ENCODE measurements at places on chromosomes 3 and 15.

DNA sequence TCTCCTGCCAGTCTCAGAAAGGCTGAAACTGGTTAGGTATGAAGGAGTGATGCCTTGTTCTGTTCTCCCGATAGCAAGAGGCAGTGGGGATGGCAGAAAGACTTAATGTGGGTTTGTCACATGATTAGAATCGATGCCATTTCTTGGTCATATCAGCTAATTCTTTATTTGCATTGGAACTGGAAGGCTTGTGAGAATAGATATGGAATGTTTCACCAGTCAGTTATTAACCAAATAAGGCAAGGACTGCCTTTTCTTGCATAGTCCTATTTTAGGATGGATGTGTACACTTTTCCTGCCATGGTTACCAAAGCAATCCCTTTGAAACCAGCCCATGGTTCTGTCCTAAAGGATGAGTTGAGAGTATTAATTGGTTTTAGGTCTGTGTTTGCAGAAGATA is 33.7 kb downstream of the FILIP1L start:
- no peak for DNase-seq

- peak; percentile 79 for DNase-seq
Observed at GRCh38 chr3:53255423-53255774, 423 bp downstream of the TKT start.

DNA sequence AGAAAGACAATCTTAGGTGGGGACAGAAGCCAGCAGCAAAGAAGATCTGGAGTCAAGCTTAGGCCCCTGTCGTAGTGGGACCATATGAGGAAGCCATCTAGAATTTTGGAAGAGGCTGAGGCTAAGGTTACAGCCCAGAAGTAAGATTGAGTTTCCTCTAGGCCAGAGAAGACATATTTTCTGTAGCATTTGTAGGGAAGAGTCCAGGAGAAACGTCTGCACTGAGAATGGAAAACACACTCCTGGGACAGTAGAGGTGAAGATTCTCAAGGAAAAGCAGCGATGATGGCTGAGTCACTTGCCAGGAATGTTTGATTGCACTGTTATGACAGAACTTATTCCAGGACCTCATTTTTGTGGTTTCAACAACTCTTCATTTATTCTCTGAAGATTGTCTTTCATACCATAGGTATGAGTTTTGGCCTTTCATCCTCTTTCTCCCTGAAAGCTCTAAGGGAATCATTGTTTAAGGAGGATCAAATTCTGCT is 107.2 kb downstream of the GTPBP8 start:
- DNase-seq, result no peak

DNA sequence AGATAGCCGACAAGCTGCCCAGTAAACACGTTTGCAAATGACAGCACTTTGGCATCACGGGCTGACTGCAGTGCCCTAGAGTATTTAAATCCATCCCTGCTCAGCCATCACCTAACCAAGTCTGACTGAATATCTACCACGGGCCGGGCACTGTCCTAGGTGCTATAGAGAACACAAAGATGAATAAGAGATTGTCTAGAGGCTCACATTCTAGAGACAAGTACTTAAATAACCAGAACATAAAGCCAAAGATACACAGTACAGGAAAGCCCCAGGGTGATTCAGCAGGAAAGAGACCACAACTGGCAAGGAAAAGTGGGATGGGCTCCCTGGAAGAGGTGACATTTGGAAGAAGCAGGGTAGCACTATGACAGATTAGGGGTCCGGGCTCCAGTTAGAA is 103.5 kb downstream of the MYLK start:
- DNase-seq, result no peak

DNA sequence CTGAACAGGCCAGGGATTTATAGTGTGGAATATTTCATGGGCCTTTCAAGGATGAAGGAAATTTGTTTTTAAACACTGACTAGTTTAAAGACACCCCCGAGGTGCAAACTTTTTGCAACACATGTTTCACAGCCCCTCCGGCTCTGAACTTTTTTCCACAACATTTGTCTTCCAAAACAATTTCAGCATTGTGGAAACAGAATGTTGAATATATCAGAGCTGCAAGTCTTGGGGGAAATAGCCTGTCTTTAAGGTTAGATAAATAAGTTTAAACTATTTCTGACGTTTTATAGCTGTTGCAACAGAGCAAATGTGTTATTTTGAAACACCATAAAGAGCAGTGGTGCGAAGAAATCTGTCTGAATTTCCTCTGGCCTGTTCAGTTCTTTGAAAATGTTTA is 229.2 kb upstream of the GOLGA6L4 start:
- peak; percentile 11 for DNase-seq

GRCh38 chr3:98406034-98406433 is 15.6 kb downstream of the OR5K3 start:
- no peak for DNase-seq

- no peak for DNase-seq
Observed at GRCh38 chr3:173439004-173439403, 41.5 kb downstream of the NLGN1 start.

DNA sequence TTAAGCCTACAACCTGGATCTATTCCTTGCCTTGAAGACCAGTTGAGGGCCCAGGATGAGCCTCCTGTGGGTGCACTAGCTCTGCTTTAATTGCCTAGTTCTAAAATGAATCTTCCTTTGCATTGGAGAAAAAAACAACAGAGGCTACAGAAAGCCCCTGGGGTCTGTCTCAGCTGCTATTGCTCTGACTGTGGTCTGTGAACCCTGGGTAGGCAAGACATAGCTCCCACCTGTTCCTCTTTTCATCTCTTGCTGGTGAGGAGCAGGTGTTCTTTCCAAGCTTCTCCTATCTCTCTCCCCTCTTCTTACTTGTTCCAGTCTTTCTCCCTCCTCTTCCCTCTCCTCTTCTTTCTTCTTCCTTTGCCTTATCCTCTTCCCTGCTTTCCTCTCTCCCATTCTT is 28.8 kb downstream of the RBP2 start:
- no peak for DNase-seq

- DNase-seq, result peak; percentile 89
Observed at GRCh38 chr3:157920822-157921700, 185.2 kb downstream of the SHOX2 start.

DNA sequence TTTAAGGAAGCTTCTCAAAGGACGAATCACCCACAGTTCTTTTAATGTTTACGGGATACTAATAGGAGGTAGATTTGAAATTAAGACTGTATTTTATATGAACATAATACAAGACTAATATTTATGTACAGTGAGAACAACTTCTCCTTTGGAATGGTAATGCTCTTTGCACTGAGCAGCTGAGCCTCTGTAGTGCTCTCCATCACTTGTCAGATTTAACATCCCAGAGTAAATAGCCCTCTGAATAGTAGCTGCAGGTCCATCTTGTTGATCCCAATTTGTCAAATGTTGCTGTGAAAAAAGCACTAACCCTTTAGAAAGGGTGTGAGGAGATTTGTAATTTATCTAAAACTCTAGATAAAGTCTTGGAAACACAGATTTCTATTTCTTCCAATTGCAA is 351.4 kb upstream of the KCNMB2 start:
- no peak for DNase-seq

DNA sequence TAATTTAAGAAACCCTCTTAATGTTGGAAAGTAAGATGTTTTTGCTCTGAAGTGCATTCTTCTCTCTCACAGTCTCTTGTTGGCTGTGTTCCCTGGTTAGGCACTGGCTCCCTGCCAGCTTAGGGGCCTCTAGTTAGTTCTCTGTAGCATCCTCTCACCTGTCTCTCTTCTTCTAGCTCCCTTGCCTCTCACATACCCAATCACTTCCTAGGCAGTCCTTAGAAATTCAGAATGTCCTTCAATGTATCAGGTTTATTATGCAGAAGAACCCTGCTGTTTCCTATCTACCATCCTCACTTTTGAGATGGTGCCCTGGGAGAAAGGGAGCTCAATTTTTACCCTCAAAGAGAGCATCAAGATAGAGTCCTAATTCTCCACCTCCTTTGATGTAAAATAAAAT is 36.2 kb upstream of the CPNE4 start:
- no peak for DNase-seq

- DNase-seq, result no peak
Observed at GRCh38 chr15:57330619-57331340, 45.5 kb upstream of the CGNL1 start.

DNA sequence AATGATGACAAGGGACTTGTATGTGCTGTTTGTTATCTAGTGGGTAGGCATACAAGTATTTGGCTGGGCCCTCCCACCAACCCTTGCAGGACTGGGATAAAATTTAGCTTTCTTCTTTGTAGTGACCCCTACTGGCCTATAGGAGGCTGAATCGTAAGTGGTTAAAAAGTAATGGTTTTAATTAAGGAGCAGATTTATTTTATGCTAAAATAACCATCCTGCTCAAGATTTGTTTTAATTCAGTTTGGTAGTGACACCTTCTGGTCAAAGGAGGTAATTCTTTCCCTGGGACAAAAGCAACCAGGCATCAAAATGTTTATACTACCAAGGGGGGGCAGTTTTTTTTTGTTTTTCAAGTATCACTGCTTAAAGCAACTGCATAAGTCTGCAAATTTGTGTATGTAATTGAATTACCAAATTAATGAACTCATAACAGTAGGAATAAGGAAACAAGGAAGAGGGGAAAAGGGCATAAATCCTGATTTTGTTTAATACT is 70.7 kb downstream of the TOP2B start:
- DNase-seq, result peak; percentile 90

GRCh38 chr3:122233101-122233952 is 49.9 kb downstream of the CASR start:
- DNase-seq, result no peak

GRCh38 chr15:32889214-32889613 is 171.4 kb downstream of the GREM1 start:
- DNase-seq, result no peak
